ENCODE measurements at places on chromosomes 3 and 15.

DNA sequence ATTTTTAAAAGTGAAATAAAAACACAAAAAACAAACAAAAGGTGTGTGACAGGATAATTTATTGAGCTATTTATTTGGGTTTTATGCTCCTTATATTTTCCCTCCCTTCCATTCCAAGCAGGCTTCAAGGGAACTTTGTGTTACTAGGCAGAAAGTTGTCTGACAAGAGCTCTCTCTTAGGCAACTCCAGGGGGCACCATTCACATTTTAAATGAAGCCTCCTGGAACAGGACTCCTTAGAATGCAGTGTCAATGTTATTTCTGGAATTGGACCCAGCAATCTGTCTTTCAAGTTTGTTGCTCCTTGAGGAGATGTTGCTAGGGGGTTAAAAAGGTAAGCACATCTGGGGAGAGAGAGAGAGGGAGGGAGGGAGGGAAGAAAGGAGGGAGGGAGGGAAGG lies 5.4 kb upstream of the RFX7 start:
- no peak for DNase-seq

GRCh38 chr3:194089357-194090177 lies 46.4 kb upstream of the HES1 start:
- no peak for DNase-seq

GRCh38 chr3:176734146-176734545 lies 463.1 kb downstream of the TBL1XR1 start:
- DNase-seq: no peak

DNA sequence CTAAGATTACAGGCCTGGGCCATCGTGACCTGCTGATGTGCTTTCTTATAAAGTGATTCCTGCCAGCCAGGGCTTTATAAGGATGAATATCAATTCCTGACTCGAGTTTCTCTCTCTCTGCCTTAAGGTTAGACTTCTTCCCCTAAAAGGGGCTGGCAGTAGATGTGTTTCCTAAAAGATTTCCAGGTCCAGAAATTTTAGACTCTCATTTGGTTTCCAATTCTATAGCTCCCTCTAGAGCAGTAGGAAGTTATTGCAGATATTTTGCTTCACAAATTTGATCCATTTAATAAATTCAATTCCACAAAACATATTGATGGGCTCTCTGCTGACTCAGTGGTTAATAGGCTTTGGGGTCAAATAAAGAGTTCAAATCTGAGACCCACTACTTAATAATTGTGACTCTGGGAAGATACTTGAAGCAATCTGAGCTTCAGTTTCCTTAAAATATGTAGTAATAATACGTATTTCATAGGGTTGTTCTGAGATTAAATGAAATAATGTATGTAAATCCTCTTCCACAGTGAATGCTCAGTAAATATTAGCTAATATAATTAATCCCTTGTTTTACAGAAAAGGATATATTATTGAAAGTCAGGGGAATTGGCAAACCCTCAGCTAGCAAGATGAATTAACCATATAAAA lies 2.1 kb downstream of the TRIM69 start:
- DNase-seq: no peak

DNA sequence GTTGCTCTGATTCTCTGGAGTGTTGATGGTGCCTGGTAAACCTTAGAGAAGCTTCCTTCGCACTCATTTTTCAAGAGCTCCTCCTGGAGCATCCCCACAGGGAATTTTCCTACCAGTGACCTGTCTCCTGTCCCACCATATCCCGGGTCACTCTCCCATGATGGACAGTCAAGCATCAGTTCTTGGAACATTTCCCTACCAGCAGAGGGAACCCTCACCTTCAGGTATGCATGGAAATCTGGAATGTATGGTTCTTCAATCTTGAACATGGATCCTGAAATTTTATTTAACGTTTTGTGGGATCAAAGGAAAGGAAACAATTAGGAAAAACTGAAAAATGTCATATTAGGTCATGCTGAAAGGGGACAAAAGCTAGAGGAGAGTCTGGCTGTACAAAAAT lies 153.8 kb downstream of the SPATA16 start:
- DNase-seq: no peak

- DNase-seq: no peak
Observed at GRCh38 chr3:59621037-59621436, 571.2 kb upstream of the CFAP20DC start.

DNA sequence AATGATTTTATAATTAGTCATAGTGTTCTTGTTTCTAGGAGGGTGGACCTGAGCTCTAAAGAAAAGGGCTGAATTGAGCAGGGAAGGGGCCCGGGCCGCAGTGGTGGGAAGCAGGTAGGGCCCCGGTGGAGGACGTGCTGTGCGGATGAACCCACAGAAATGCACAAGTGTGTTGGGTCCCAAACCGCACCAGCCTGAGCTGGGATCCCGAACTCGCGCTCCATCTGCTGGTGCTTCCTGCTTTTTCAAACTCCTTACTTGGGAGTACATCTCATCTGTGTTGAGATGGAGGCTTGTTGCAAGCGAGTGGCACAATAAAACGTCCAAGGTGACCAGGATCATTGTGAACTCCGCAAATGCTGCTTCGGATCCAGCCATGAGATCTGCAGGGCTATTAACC lies 244.8 kb upstream of the IGF1R start:
- DNase-seq: no peak

GRCh38 chr3:142498397-142499180 lies 50.8 kb upstream of the XRN1 start:
- DNase-seq: no peak

DNA sequence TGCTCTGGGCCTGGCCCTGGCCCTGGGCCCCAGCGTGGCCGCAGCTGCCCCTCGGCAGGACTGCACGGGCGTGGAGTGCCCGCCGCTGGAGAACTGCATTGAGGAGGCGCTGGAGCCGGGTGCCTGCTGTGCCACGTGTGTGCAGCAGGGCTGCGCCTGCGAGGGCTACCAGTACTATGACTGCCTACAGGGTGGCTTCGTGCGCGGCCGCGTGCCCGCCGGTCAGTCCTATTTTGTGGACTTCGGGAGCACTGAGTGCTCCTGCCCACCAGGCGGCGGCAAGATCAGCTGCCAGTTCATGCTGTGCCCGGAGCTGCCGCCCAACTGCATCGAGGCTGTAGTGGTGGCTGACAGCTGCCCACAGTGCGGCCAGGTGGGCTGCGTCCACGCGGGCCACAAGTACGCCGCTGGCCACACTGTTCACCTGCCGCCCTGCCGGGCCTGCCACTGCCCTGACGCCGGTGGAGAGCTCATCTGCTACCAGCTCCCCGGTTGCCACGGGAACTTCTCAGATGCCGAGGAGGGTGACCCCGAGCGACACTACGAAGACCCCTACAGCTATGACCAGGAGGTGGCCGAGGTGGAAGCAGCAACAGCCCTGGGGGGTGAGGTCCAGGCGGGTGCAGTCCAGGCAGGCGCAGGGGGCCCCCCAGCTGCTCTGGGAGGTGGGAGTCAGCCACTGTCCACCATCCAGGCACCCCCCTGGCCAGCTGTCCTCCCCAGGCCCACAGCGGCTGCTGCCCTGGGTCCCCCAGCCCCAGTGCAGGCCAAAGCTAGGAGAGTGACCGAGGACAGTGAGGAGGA lies 21.7 kb downstream of the FBLN2 start:
- no peak for DNase-seq

GRCh38 chr15:89243691-89244573 lies at the start of gene FANCI:
Gene FANCI (plus strand): TSS chr15:89243979. CDS start chr15:89247648, 3,669 bp downstream.
- DNase-seq: peak; percentile 95

All from stimulated activated CD4-positive, alpha-beta T cell treated with anti-CD3 and anti-CD28 coated beads, Interleukin-1b, Interleukin-23, amount 100 ng/mL, for 1 hour (primary cell).